ENCODE measurements at places on chromosomes 7 and 10.

DNA sequence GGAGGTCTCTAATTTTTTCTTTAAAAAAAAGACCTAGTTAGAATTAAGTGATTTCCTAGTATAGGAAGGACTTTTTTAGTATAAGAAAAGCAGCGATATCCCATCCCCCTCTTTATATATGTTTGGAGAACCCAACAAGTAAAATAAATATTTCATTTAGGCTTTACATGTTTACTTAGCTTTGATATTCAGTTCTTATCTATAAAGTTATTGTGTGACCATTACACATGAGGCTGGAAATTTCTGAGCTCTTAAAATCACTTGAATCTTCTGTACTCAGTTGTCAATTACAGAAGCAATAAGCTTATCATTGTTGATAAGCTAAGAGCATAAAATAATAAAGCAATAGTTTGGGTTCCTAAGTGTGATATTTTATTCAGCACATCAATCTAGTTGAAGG lies 89.7 kb downstream of the AASS start:
- no peak for DNase-seq

DNA sequence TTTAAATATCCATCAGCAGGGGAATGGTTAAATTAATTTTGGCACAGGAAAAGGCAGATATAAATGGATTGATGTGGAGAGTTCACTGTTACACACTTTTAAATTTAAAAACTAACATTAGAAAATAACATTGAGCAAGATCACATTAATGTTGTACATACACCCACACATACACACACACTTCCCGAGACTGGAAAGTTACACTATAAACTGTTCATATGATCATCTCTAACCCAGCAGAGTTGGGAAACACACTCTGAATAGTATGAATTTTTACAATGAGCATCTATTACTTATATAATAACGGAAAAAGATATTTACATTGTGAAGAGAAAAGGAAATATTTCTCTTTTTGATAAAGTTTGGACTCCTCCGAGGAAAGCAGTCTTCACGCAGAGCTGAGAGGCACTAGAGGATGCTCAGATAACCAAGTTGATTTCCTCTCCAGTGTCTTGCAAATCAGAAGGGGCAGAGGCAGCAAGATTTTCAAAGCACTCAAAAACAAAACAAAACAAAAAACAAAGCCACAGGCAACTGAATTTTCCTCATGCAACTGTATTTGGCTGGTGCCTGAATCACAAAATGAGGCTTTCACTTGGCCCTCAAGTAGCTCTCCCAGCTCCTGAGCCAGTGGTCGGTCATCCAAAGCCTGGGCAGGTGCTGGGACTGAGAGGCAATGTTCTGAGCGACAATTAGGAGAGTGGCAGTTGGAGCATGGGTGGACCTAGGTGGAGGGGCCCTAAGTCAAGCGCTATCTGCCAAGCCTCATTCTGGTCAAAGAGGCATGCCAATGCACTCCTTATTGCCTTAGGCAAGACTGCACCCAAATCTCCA lies 10.5 kb upstream of the GATAD1 start:
- no peak for DNase-seq

GRCh38 chr10:79319115-79319771 lies 28.0 kb upstream of the PPIF start:
- DNase-seq: no peak

- DNase-seq: no peak
These were observed 24.9 kb downstream of the INSIG1 start for GRCh38 chr7:155322530-155322929.
